ENCODE measurements at places on chromosomes 4 and X.

GRCh38 chr4:184750926-184751584 lies 17.2 kb upstream of the CENPU start:
- no peak for DNase-seq

DNA sequence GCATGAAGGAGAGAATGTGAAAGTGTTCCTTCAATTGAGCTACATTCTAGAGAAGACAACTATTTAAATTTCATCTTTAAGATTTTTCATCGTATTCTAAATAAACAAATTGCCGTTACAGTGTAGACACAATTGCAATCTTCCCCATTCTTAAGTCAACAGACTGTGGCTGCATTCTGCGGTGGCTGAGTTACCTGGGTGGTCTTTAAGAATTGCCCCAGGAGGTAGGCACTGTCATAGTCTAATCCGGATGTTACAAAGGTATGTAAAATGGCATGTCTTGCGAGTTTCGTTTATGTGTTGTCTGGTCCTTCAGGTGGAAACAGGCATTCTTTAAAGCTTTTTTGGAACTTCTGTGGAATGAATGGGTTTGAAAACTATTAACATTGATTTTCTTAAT lies 586.1 kb upstream of the PITX2 start:
- no peak for DNase-seq

DNA sequence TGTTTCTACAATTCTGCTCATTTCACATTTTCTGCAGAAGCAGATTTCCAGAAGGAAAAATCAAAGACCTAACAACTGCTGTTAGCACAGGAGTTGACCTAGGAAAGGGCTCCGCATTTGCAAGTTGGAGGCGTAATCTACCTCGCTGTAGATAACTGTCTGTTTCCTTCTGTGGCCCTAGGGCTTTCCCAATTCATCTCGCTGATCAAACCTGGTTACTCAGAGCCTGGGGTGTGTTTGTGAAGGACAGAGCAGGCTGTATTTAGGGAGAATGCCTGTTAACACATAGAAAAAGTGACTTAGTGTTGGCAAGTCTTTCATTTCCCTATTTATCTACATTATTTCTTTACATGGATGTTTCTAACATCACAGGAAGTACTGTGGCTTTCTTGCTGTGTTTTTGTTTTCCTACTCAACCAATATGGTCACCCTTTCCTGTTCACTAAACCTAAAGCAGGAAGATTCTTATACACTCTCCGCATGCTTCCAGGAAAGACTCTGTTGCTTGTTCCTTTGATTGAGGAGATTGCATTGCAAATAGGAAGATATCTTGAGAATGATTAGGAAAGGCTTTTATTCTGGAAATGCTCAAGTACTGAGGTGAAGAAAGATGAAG lies 40.5 kb downstream of the AGA start:
- no peak for DNase-seq

DNA sequence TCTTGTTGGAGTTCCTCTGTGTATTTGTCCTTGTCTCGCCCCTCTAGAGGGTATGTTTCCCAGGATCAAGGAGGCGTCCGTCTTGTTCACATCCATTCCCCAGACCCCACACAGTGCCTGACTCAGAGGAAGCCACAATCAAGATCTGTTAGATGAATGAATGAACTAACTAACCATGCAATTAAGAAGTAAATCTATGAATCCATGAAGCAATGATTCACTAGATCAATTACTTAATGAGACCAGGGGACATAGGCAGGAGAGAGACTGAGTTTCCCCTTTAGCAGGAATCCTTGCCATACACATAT lies 11.9 kb downstream of the BLOC1S4 start:
- DNase-seq: no peak

- no peak for DNase-seq
Observed at GRCh38 chr4:95362906-95363558, 185.7 kb downstream of the UNC5C start.

Measured in nucleus accumbens (tissue), 56 donors.